ENCODE measurements at places on chromosomes 1 and 21.

DNA sequence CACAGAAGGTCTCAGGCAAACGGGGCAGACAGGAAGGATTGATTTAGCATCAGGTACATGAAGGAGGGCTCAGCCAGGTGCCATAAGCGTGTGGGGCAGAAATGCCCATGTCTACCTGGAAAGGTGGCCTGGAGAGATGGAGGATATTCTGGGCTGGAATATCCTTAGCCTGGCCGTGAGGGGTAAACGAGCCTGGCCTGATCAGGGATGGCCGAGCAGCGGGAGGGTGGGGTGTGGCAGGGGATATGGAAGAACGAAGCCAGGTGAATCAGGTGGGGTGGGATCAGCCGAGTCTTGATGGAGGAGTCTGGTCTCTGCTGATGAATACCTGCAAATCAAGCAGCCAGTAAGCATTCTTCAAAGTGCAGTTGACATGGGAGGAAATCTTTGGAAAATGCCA lies 35.5 kb upstream of the TTC22 start:
- DNase-seq: no peak

- DNase-seq: peak; percentile 92
These were observed 48.4 kb downstream of the CCN1 start for GRCh38 chr1:85628791-85629531.

GRCh38 chr1:23554127-23554480 lies 5.2 kb downstream of the ID3 start:
- no peak for DNase-seq

DNA sequence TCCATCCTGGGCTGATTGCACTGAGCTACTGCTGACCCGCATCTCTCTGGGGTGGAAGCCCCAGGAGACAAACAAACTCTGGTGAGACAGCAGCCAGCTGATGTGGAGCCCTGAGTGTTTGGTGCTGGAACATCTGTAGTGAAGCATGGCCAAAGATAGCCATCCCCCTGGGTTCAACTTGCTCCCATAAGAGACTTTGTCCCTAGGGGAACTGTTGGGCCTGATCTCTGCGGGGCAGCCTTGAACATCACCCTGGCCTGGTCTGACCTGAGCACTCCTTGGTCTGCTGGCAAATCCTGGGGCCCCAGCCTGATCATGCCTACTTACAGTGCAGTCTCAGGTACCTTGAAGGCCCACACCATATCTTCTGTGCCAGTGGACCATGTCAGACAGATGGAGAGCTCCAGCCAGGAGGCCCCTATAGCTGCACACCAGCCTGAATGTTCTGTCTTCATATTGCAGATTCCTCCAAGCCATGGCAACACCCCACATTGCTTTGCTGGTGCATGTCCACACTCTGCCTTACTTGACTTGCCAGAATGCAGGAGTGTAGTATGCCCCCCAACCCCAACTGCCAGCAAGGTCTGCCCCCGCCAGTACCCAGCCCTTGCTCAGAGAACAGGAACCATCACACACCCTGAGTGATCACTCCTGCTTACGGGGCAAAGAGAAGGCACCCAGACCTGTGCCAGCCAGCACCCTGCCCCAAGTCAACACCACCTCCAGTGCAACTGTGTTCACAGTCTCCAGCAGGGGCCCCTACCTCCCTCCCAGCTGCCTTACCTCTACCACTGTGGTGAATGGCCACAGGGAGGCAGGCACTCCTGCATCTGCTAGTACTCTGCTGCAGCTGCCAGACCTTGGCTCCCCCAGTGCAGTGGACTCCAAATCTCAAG lies 690.5 kb upstream of the NR5A2 start:
- DNase-seq: no peak

GRCh38 chr1:36613721-36614120 lies 131.0 kb upstream of the CSF3R start:
- no peak for DNase-seq

DNA sequence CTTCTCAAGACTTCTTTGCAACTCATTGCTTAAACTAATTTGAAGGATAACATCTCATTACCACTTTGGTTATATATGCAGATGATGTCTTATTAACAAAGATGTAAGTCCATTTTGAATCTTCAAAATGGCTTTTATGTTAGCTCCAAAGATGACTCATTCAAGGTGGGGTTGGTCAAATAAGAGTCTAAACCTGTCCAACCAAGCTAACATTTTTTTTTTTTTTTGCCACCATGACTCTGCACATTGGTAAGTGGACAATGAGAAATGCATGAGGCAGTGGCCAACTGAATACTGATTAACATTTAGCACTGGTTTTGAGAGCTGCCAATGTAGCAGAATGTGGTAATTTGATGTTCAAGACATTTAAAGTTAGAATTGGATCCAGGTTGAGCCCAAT lies 278 bp upstream of the KRTAP27-1 start:
- no peak for DNase-seq

GRCh38 chr1:75129983-75130789 lies 4.0 kb upstream of the LHX8 start:
- DNase-seq: no peak

- peak; percentile 96 for DNase-seq
These were observed 75.2 kb downstream of the NFIA start for GRCh38 chr1:61157468-61157987.

DNA sequence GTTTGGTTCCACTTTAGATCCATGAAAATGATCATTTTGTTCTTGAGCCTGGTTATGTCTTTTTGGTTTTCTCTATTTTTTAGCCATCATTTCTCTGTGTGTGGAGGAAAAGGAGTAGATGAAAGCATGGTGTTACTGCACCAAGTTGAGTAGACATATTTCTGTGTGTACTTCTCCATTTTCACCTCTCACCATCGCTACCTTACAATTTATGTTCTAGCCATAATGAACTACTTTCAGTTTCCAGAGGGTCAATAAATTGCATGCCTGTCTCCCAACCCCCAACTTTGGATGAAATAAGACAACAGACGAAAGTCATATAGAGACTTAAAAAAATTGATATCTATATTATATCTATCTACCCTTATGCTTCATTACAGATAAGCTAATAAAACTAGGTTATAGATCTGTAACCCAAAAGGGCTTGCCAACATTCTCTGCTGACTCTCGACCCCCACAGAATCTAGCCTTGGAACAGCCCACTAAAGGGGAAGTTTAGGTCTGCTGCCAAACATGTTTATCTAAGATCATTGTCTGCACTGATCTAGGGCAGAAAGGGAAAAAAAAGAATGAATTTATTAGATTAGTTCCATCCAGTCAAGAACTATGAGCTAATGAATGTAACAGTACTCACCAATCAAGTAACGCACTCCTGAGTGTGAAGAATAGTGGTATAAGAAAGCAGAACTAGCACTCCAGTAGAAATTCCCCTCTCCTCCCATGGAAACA lies 7.5 kb upstream of the MAN1A2 start:
- DNase-seq: no peak

- no peak for DNase-seq
These were observed 42.5 kb downstream of the ACTN2 start for GRCh38 chr1:236728752-236729151.

DNA sequence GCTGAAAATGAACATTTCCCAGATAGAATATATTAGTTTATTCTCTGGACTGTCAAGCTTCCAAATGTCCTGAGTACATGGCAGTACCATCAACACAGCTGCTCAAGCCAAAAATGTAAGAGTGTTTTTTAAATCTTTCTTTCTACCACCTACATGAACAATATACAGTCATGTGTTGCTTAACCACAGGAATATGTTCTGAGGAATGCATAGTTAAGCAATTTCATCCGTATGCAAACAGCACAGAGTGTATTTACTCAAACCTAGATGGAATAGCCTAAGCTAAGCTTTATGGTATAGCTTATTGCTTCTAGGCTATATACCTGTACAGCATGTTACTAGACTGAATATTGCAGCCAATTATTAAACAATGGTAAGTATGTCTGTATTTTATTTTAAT lies 561.9 kb upstream of the ADGRL4 start:
- peak; percentile 23 for DNase-seq

GRCh38 chr1:226063977-226064815 lies 1.7 kb downstream of the H3-3A start:
- peak; percentile 10 for DNase-seq

DNA sequence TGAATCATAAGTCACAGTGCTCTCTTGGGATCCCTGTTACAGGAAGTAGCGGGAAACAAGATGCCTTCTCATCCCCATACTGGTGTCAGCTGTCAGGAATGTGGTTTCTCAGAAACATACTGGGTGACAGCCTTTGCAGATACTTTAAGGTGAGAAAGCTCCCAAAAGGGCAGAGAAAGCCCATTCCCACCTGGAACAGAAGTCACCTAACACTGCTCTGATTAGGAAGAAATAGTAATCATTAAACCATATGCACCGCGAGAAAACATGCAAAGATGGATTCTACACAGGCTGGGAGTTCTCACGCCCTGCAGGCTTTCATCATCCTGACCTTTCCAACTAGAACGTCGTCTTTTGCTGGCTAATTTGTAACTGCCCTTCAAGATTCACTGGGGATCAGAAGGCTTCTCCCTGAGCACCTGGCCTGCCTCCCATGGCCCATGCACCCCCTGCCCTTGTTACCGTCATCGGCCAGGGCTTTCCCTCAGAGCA lies 46.2 kb upstream of the SLC44A3 start:
- DNase-seq: peak; percentile 70

- DNase-seq: no peak
These were observed 5.1 kb upstream of the NT5C1A start for GRCh38 chr1:39676948-39677548.

- DNase-seq: no peak
These were observed 25.1 kb downstream of the POFUT2 start for GRCh38 chr21:45262616-45263015.

- DNase-seq: peak; percentile 49
These were observed 238.0 kb upstream of the TMEM51 start for GRCh38 chr1:14915356-14916054.

DNA sequence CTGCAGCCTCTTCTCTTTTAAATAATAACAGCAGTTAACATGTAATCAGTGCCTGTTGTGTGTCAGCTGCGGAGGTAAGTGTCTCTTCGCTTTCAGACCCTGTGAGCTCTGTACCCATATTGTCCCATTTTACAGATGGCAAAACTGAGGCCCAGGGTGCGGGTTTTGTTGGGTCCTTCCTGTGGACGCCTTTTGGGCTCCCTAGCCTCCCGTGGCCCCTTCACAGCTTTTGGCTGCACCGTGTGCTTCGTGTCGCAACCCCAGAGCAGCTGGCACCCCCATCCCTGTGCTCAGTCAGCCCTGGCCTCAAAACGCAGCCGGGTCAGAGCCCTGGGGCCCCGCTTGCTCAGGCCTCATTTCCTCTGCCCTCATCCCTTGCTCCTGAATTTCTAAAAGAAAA lies 53.8 kb downstream of the TLR5 start:
- DNase-seq: no peak

DNA sequence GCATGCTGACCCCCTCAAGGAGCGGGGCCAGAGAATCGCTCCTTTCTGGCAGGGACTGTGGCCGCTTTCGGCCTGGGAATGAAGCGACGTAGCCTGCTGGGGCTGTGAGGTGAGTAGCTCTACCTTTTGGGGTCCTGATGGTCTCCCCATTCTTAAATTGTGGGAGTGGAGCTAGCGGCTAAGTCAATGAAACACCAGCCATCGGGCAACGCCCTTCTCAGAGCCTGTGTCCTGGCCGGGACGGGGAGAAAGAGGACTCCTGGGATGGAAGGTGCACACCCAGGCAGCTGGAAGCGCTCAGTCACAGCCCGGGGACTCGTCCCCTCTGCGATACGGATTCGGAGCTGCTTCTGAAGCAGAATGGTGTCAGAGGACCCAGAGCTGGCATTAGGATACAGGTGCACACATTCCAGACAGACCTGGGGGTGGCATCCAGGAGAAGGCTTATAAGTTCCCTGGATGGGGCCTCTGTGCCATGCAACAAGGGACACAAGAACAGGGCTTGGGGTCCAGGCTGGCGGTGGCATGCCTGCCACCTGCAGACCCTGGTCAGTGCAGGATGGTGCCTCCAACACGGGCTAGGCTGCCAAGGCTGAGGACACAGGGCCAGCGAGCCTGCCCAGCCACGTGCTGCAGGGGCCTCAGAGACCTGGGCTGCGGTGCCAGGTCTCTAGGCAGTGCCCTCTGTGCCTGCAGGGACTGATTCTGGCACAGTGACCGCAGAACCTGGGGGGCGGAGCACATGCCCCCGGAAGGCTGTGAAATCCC lies 945 bp upstream of the WNT9A start:
- DNase-seq: no peak

DNA sequence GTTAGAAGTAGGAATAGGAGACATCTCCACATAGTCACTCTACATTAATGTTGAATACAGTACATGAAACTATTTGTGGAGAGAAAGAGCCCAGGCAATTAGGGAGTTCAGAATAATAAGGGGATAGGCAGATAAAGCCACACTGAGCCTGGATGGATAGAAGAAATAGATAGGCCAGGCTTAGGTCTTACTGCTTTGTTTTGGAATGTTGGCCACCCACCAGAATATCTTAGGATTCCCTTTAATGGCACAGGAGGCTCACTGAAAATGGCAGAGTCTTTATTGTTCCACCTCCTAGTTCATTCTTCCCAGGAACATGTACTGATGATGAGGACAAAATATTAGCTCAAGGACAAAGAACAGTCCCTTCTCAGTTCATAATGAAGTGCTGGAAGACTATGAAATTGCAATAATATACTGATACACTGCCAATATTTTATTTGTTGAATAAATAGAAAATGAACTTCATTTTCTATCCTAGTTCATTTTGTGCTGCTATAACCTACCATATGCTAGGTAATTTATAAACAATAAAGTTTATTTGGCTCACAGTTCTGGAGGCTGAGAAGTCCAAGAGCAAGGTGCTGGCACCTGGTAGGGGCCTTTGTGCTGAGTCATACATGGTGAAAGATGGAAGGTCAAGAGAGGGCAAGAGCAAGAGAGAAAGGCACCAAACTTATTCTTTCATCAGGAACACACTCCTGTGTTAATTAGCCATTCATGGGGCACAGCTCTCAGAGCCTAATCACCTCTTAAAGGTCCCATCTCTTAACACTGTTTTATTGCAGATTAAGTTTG lies 87.3 kb downstream of the TBX15 start:
- DNase-seq: no peak

GRCh38 chr1:2148691-2149090 lies 45.9 kb downstream of the FAAP20 start:
- DNase-seq: no peak

GRCh38 chr1:72568113-72568512 lies 285.8 kb upstream of the NEGR1 start:
- DNase-seq: no peak

DNA sequence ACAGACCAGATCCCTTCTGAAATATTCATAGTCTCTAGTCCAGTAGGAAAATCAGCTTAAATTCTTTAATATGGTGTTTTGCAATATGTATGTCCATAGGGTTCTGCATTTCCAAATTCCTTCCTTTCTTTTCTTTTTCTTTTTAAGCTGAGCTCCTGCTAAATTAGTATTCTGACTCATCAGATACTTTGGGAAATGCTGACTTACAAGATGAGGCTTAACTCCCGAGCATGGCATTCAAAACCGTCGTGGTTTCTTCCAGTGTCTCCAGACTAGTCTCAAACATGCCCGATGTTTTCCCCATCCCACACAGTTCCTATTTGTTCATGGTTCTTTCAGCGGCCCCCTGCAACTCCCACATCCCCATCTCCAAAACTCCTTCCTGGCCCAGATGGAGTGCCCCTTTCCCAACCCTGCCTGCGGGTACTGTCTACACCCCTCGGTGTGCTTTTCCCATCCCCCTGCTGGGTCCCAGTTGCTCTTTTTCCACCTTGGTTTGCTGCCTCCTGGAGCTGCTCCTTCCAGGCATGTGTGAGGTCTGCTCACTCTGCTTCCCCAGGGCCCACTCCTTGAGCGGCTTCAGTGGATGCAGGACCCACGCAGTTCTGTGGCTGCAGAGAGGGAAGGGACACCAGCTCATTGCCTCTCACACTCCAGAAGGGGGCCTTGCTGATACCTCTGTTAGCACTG lies 19.5 kb upstream of the ETV3 start:
- DNase-seq: peak; percentile 46

GRCh38 chr1:41446851-41447610 lies 37.5 kb downstream of the EDN2 start:
- DNase-seq: no peak

- no peak for DNase-seq
These were observed 184.2 kb downstream of the SLC44A5 start for GRCh38 chr1:75426688-75427087.

All from fibroblast of lung (primary cell).